ENCODE measurements at places on chromosomes 12 and 14. TPM values are rescaled to one million over a fixed set of nuclear protein-coding genes. Genes with fewer than 3 reads are reported as not detected.

GRCh38 chr14:100654814-100655740 lies 67.9 kb upstream of the BEGAIN start:
- peak; percentile 9 for DNase-seq

DNA sequence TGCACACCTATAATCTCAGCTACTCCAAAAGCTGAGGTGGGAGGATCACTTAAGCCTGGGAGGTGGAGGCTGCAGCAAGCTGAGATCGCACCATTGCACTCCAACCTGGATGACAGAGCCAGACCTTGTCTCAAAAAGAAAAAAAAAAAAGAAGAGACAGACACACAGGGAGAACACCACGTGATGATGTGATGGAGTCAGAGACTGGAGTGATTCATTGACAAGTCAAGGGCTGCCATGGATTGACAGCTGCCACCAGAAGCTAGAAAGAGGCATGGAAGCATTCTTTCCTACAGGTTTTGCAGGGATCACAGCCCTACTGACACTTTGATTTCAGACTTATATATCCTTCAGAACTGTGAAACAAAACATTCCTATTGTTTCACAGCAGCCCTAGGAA lies 3.5 kb upstream of the HCFC2 start:
- no peak for DNase-seq

GRCh38 chr12:102430661-102431060 lies 49.7 kb downstream of the IGF1 start:
- no peak for DNase-seq

Gene HOXC12
- total RNA-seq: 0.05 TPM

DNA sequence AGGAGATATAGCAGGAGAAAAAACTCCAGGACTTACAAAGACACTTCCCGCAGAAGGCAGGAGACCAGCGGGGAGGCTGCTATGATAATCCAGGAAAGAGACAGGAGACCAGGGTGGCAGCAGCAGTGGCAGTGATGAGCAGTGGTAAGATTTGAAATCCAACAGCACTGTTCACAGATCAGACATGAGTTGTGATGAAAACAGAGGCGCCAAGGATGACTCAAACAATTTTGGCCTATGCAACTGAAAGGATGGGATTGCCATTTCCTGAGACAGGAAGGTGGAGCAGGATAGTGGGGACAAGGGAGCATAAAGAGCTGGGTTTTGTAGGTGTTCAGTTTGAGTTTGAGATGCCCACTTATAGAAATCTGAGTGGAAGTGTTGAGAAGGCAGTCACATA lies 108.6 kb upstream of the DYRK2 start:
- DNase-seq: no peak

DNA sequence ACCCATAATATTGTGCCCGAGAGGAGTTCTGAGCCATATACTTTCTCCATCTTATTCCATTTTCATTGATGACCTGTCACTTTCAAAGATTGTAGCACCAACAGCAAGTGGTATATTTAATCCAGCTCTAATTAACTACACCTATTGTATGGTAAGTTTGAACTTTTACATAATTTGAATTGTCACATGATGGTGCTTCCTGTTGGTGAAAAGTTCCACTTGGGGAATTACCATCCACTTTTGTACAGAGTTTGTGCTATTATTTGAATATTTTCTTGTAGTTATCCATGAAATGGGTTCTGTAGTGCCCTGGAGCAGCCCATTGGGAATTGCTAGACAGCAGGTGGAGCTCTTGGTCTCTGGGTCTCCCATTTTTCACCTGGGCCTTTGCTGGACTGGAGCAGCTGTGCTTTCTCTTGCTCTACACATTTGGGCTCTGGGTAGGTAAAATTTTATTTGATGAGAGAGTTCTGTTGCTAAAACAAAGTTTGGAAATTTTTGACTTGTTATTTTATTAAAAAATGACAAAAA lies 3.0 kb downstream of the SMCO3 start:
- peak; percentile 57 for DNase-seq

Gene CNTN1
- not detected for total RNA-seq

DNA sequence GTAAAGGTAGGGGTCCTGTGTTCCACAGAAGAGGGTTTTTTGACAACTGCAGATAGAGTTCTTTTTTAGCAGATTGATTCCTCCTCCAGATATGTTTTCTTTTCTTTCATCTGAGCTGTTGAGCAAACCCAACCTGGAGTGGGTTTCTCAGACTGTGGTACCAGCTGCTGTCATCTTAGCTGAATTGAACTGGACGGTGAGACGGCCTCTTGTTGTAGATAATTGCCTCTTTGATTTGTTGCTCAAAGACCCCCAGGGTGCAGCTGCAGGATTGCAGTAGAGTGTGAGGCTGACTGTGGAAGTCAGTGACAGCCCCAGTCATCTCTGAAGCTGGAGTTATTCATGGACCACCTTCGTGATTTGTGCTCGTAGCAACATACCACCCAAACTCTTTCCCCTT lies 317.7 kb downstream of the AACS start:
- no peak for DNase-seq

DNA sequence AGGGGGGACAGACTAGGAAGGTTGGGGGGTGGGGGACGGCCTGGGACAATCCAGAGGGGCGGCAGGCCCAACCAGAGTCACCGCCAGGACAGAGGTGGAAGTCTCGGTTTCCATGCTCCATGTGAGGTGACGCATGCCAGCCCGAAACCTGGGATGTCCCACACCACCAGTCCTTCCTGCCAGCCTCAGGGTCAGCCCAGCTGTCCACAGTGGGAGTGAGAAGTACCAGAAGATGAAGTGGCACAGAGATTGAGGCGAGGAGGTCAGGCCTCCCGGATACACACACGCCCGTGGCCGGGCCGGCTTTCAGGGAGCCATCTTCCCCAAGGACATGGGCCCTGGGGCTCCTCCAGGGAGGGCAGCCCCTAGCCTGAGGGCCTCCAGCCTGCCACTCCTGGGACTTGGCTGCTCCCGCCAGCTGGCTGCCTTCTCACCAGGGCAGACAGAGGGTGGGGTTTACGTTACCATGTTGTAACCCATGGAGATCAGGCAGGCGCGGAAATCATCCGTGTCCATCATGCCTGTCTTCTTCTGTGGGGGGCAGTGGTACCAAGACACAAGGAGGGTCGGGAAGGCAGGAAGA lies 85.2 kb upstream of the ZFP36L1 start:
- no peak for DNase-seq

DNA sequence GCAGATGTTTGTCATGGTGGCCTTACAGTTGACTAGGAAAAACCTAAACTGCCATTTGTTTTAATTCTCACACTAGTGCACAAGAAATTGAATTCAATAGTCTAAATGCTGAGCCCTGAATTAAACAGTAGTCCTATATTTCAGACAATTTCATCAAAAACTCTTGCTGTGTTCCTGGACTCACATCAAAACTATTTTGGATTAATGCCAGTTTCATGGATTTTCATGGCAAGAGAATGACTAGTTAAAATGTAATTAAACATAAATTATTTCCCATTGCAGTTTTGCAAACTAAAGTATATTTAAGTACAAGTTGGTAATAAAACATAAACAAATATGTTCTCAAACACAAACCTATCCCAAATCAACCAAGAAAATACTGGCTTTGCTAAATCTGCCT lies 468.0 kb upstream of the PRICKLE1 start:
- no peak for DNase-seq

- DNase-seq: no peak
These were observed 4.3 kb downstream of the PAX9 start for GRCh38 chr14:36665887-36666415.

DNA sequence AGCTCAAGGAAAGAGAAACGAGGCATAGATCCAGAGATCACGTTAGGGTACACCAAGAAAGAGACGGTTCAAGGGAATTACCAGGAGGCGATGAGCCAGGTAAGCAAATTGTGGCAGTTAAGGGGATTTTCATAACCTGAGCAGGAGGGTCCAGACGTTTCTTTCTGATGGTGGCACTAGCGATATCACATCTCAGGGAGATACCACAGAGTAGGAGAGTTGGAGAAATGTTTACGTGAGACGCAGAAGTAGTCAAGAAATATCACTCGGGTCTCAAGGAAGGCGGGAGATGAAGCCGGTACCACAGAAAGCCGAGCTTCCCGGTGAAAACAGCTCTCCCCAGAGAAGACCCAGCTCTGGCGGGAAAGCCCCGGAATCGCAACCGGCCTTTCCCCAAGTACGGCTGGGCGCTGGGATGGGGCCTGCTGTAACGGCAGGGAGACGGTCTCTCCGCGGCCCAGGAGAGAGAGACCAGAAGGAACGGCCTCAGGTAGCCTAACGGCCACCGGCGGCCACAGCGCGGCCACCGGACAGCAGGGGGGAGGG lies 485 bp downstream of the SENP1 start:
- DNase-seq: peak; percentile 52

DNA sequence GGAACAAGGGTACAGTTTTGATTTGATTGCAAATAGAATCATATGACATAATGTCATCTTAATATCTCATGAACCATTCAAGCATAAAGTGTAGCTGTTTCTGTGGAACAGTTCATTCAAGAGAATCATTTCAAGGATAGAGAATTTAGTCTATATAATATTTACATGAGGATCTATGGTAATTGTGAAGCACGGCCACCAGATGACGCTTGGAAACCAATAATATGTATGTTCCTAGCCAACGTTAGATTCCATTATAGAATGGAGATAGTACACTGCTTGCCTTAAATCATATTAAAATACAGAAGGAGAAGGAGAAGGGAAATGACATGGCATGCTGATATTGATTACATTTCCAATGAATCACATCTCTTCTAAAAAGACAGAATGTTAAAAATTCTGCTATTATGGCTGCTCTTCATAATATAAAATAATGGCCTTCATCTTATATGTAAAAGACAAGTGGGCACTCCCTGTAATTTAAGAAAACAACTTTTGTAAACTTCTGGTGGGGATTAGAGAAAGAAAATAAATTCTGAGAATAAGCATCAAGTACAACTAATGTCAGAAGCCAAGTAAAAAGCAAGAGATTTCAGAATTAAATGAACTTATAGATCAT lies 351.0 kb downstream of the NAV3 start:
- peak; percentile 72 for DNase-seq

GRCh38 chr14:22338917-22339715 lies 249.9 kb downstream of the DAD1 start:
- no peak for DNase-seq

DNA sequence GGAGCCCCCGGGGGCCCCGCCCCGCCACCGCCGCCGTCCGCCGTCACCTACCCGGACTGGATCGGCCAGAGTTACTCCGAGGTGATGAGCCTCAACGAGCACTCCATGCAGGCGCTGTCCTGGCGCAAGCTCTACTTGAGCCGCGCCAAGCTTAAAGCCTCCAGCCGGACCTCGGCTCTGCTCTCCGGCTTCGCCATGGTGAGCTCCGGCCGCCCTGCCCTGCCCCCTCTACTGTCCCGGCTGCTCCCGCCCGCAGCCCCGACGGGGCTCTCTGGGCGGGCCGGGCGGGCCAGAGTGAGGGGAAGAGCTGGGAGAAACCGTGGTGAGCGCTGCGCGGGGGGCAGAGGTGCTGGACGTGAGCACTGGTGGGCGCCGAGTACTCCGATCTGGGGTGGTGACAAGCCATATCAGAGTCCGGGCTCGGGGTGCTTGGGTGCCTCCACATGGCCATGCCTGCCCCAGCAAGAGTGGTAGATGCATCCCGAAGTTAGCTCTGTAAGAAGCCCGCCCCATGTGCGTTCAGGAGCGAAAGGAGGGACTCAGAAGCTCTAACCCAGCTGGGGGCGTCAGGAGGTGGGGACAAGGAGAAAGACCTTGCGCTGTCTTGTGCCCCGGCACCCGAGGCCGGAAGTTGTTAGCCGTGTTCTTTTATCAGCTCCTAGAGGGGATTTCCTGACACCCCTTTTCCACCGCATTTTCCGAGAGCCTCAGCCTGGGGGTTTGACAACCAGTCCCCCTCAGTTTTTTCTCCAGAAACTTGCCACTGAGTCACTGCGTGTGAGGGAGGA lies 717 bp downstream of the ORAI1 start:
- peak; percentile 77 for DNase-seq

- no peak for DNase-seq
These were observed 48.2 kb downstream of the FOXN3 start for GRCh38 chr14:89368490-89369477.

Gene CRIP1
- total RNA-seq: 791 TPM

DNA sequence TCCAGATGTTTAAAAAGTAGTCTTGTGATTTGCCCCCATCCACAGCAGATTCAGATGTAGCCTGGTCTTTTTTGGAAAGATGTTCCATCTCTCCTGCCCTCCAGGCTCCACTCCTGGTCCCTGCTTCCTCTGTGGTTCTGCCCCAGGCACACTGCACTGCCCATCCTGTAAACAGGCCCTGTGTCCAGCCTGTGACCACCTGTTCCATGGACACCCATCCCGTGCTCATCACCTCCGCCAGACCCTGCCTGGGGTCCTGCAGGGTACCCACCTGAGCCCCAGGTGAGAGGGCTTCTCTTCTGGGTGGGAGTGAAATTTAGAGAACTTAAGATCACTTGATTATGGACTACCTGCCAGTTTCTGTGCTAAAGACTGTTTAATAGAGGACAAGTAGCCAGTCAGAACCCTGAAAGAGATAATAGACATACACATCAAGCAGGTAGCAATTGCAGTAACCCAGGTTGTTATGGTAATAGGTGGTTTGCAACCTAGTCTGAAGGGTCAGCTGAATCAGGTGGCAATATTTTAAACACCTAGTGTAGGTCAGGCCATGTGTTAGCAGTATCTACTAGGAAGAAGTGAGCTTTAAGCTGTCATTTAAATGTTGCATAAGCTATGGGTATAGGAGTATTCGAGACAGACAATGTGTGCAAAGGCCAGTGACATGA lies 2.1 kb downstream of the RNF31 start:
- no peak for DNase-seq

Gene DLK1
- total RNA-seq: not detected

- no peak for DNase-seq
These were observed 176.6 kb downstream of the TRHDE start for GRCh38 chr12:72448805-72449204.

Gene TMPRSS12
- not detected for total RNA-seq

- no peak for DNase-seq
These were observed 110.6 kb downstream of the MYRFL start for GRCh38 chr12:69935651-69936100.

- DNase-seq: no peak
These were observed 18.7 kb upstream of the SMCO2 start for GRCh38 chr12:27427824-27428223.

- DNase-seq: no peak
These were observed 111.2 kb downstream of the RFLNA start for GRCh38 chr12:124406043-124406442.

- DNase-seq: no peak
These were observed 58.8 kb upstream of the ACTN1 start for GRCh38 chr14:69037790-69038454.

Gene CLBA1
- 9.8 TPM for total RNA-seq

GRCh38 chr12:111699-112493 lies 45.3 kb downstream of the IQSEC3 start:
- no peak for DNase-seq

- DNase-seq: no peak
These were observed 183.4 kb downstream of the ESR2 start for GRCh38 chr14:64110802-64111201.

DNA sequence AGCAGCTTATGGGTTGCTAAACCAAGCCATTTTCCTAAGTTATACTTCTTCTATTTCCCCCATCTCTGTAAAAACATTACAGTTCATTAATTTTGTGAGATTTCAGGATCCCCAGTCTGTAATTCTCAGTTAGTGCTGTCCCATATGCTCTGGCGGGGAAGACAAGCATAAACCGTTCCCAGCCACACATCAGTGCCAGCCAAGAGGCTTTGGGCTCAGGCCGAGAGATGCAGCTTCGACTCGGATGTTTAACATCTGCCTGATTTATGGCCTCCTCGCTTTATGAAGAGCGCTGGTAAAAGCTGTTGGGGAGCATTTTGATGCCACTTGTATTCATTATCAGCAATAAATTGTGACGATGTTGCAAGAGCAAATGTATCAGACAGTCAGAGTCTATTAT lies 349.1 kb upstream of the CCDC196 start:
- DNase-seq: no peak

- no peak for DNase-seq
These were observed 9.9 kb upstream of the GOLGA3 start for GRCh38 chr12:132838410-132839080.

Gene ACTN1
- total RNA-seq: 104 TPM

Gene SOCS4
- 5.8 TPM for total RNA-seq

Data from HT-29 (cell line).